ENCODE measurements at places on chromosomes 1 and 21. TPM values are rescaled to one million over a fixed set of nuclear protein-coding genes. Genes with fewer than 3 reads are reported as not detected.

DNA sequence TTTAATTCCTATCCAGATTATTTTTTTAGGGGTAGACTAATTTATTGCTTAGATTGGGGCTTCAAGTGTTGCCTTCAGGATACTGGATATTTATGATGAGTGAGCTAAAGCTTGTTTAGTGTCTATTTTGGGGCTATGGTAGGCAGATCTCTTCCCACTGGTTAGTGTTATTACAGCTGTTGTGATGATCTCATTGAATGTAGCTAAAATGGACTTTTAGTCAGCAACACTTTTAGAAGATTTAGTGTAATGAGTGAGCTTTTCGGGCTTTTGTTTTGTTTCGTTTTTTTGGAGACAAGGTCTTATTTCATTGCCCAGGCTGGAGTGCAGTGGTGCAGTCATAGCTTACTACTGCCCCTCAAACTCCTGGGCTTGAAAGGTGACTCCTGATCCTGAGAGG is 14.2 kb downstream of the THRAP3 start:
- peak overlapping the region; percentile 48 for H3K27ac ChIP-seq
- H3K4me1 ChIP-seq = peaks cover 15% of the 10 kb centered on the region
- H3K4me3 ChIP-seq = no peak overlapping the region
- H3K36me3 ChIP-seq = peaks cover 32% of the 10 kb centered on the region

GRCh38 chr1:244548558-244549115 is 87.6 kb downstream of the CATSPERE start:
- H3K27me3 ChIP-seq = no peaks in the 10 kb centered on the region
- DNase-seq = no peak
- peaks cover 6% of the 10 kb centered on the region for H3K4me1 ChIP-seq
- no peak overlapping the region for H3K4me3 ChIP-seq
- H3K27ac ChIP-seq = no peak overlapping the region

- H3K27me3 ChIP-seq = peaks cover 39% of the 10 kb centered on the region
- peaks cover 40% of the 10 kb centered on the region for H3K4me1 ChIP-seq
- no peak overlapping the region for H3K4me3 ChIP-seq
- H3K36me3 ChIP-seq = no peaks in the 10 kb centered on the region
These were observed 46.4 kb upstream of the TRABD2B start for GRCh38 chr1:48043622-48044021.

Gene GPR52
- total RNA-seq = 0.22 TPM

DNA sequence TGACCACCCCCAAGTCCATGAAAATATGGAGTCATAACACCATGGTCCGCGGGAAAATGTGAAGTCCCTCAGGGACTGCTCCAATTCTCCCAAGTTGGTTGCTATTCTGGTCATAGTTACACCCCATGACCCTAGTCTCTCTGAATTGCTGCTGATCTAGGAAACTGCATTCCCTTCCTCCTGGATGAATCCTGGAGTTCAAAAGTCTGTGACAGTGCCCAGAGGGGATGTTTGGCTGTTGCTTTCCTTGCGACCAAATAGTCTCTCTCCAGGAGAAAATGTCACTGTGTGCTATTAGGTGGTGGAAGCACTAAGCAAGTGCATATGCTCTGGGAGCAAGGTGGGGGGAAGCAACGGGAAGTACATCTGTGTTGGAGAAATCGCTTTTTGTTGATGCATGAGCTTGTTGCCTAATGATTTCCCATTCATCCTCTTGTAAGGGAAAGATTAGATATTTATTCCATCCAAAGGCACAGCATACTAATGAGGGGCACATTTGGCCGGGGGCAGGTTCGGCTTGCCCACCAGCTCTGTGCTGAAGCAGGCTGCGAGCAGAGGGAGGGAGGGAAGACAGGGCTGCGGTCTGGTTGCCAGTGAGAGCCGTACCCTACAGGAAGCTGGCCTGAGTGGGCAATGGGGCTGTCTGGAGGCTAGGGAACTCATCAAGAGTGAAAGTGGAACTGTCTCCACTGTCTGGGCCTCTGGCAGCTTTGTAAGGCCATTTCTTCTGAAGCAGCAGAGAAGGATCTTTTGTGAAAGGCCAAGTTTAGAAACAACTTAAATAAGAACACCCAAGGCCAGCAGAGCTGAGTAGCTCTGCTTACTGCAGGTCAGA is 27.2 kb downstream of the SYT6 start:
- H3K4me3 ChIP-seq = no peak overlapping the region
- peaks cover 35% of the 10 kb centered on the region for H3K4me1 ChIP-seq
- no peak for DNase-seq
- no peaks in the 10 kb centered on the region for H3K27me3 ChIP-seq

Gene FCGR1A
- total RNA-seq = not detected

Gene ACTN2
- total RNA-seq = 3.5 TPM

- H3K4me3 ChIP-seq = no peak overlapping the region
- no peaks in the 10 kb centered on the region for H3K27me3 ChIP-seq
- DNase-seq = no peak
- H3K4me1 ChIP-seq = peaks cover 14% of the 10 kb centered on the region
- H3K27ac ChIP-seq = no peak overlapping the region
These were observed 24.6 kb downstream of the RUNX3 start for GRCh38 chr1:24905355-24905978.

Gene SPATA46
- total RNA-seq = not detected

Gene CLCA1
- total RNA-seq = 0.11 TPM

DNA sequence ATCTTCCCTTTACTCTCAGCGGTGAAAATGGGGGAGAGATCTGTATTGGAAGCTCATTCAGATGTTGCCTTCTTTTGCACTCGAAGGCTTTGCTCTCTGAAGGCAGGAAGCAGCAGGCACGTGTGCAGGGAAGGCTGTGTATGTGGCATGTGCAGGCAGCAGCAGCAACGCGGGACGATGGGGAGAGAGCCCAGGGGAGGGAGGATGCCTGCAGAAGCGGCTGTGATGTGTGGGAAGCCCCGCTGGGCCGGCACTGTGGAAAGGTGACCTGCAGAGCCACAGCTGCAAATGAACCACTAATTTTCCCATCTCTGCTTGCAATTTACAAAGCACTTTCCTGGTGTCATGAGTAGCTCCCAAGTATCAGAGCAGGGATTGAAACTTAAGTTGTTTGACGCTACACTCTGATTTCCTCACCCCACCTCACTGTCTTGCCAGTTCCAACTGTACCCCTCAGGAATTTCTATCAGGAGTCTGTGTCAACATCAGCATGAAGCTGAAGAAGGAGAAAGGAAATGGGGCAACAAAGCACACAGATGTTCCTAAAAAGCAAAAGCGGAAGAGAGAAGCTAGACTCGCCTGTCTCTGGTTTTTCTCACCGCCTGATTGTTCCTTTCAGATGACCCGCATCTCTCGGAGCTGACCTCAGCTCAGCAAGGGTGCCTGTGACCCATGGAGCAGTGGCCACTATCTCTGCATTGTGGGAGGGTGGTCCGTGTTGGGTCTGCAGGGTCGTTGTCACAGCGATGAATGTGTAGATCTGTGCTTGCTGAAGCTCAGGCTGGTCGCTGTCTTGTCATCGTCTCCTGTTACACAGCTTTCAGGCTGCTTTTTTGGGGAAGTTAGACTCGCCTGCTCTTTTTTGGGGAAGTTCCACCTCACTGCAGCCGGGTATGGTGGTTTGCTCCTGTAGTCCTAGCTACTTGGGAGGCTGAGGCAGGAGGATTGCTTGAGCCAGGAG is 156.1 kb downstream of the KIF26B start:
- DNase-seq = peak; percentile 23
- H3K27ac ChIP-seq = peak overlapping the region; percentile 67
- H3K4me3 ChIP-seq = peak overlapping the region; percentile 35
- peaks cover 2% of the 10 kb centered on the region for H3K27me3 ChIP-seq
- H3K4me1 ChIP-seq = peaks cover 32% of the 10 kb centered on the region

GRCh38 chr1:21575351-21575942 is 66.2 kb downstream of the ALPL start:
- no peak for DNase-seq
- peaks cover 7% of the 10 kb centered on the region for H3K36me3 ChIP-seq
- H3K4me1 ChIP-seq = peaks cover 12% of the 10 kb centered on the region

- no peaks in the 10 kb centered on the region for H3K36me3 ChIP-seq
- DNase-seq = no peak
These were observed 62.0 kb upstream of the NEK2 start for GRCh38 chr1:211737115-211738035.

Gene NTNG1
- total RNA-seq = 2.3 TPM

Gene URB1
- total RNA-seq = 29.5 TPM

- H3K27me3 ChIP-seq = no peaks in the 10 kb centered on the region
- H3K36me3 ChIP-seq = no peaks in the 10 kb centered on the region
- peak overlapping the region; percentile 92 for H3K27ac ChIP-seq
- H3K4me1 ChIP-seq = peaks cover 22% of the 10 kb centered on the region
These were observed 719 bp upstream of the PARS2 start for GRCh38 chr1:54764922-54765561.

GRCh38 chr1:147822292-147822691 is 61.9 kb upstream of the GJA5 start:
- no peak overlapping the region for H3K4me3 ChIP-seq
- H3K36me3 ChIP-seq = no peaks in the 10 kb centered on the region
- peaks cover 2% of the 10 kb centered on the region for H3K4me1 ChIP-seq
- H3K27ac ChIP-seq = no peak overlapping the region

Gene NMNAT1
- total RNA-seq = 2.8 TPM

Gene USP25
- 37.7 TPM for total RNA-seq

- H3K27ac ChIP-seq = no peak overlapping the region
- no peaks in the 10 kb centered on the region for H3K36me3 ChIP-seq
- no peaks in the 10 kb centered on the region for H3K27me3 ChIP-seq
- peaks cover 13% of the 10 kb centered on the region for H3K4me1 ChIP-seq
These were observed 873.5 kb downstream of the TTLL7 start for GRCh38 chr1:83125456-83125855.

- H3K4me3 ChIP-seq = no peak overlapping the region
- no peaks in the 10 kb centered on the region for H3K36me3 ChIP-seq
- no peaks in the 10 kb centered on the region for H3K27me3 ChIP-seq
- H3K4me1 ChIP-seq = no peaks in the 10 kb centered on the region
- DNase-seq = no peak
- no peak overlapping the region for H3K27ac ChIP-seq
These were observed 79.3 kb downstream of the MAP3K7CL start for GRCh38 chr21:29209696-29210095.

DNA sequence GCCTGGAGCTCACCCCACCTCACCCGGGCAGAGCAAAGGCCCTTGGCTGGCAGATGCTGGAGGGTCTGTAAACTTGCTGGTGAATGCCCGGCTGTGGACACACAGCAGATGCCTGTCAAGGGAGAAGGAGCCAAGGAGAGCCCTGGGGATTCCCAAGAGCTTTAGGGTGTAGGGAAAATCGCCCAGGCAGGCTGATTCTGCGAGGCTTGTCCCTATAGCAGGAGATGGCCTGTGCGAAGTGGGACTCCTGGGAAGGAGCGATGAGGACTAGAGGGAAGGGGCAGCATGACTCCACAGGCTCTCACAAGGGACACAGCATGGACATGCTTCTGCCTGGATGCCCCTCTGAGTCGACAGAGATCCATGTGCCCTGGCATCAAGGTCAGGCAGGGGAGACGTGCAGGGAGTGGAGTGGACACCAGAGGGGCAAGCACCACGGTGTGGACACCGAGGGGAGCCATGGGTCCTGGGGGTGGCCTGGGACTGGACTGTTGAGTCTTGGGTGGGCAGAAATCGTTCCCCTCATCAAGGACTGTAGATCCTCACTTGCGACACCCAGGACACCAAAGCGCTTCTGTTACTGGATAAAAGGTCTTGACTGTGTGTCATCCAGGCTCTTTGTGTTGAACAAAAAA is 71.4 kb upstream of the ABCG1 start:
- H3K27me3 ChIP-seq = no peaks in the 10 kb centered on the region
- no peak overlapping the region for H3K4me3 ChIP-seq
- DNase-seq = peak; percentile 5
- no peak overlapping the region for H3K27ac ChIP-seq

- H3K4me3 ChIP-seq = no peak overlapping the region
- no peaks in the 10 kb centered on the region for H3K36me3 ChIP-seq
- DNase-seq = no peak
- H3K4me1 ChIP-seq = peaks cover 54% of the 10 kb centered on the region
These were observed 19.5 kb upstream of the RNF19B start for GRCh38 chr1:32984090-32984454.

GRCh38 chr1:243580072-243580471 is 270.0 kb downstream of the AKT3 start:
- DNase-seq = no peak
- peaks cover 3% of the 10 kb centered on the region for H3K4me1 ChIP-seq
- no peak overlapping the region for H3K27ac ChIP-seq
- no peaks in the 10 kb centered on the region for H3K27me3 ChIP-seq

All from WTC11 (cell line).